ENCODE measurements at places on chromosomes 4 and X. TPM values are rescaled to one million over a fixed set of nuclear protein-coding genes. Genes with fewer than 3 reads are reported as not detected.

- no peaks in the 10 kb centered on the region for H3K27me3 ChIP-seq
- no peak for DNase-seq
- no peaks in the 10 kb centered on the region for H3K36me3 ChIP-seq
- H3K4me1 ChIP-seq: no peaks in the 10 kb centered on the region
Measured at GRCh38 chrX:122246937-122247336, 937.1 kb upstream of the GRIA3 start.

DNA sequence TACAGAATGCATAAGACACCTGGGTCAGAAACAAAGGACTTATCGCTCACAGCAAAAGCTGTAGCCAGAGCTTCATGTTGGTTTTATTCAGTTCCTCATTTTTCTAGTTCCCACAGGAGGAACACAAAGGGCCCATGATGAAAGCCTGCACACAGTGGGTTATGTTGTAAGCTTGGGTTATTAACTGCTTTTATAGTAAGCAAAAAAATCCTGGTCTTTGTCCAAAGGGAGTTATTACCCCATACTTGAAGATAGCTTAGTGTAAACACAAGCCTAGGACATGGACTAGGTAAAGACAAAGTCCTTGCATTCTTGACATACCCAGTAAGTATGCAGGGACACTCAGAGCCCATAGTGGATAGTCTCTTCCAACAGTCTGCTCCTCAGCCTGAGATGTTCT lies 11.7 kb downstream of the BBS12 start:
- H3K4me3 ChIP-seq: no peak overlapping the region
- H3K27ac ChIP-seq: no peak overlapping the region
- H3K36me3 ChIP-seq: peaks cover 20% of the 10 kb centered on the region
- H3K4me1 ChIP-seq: no peaks in the 10 kb centered on the region
- no peaks in the 10 kb centered on the region for H3K27me3 ChIP-seq
- no peak for DNase-seq

TMEM35A gene
- 7.7 TPM for total RNA-seq

GRXCR1 gene
- total RNA-seq: not detected

GRCh38 chr4:161517941-161518340 lies 645.9 kb downstream of the FSTL5 start:
- no peak overlapping the region for H3K4me3 ChIP-seq
- DNase-seq: no peak
- no peak overlapping the region for H3K27ac ChIP-seq
- no peaks in the 10 kb centered on the region for H3K27me3 ChIP-seq
- no peaks in the 10 kb centered on the region for H3K36me3 ChIP-seq
- H3K4me1 ChIP-seq: no peaks in the 10 kb centered on the region

CASP3 gene
- 17.5 TPM for total RNA-seq
